ENCODE measurements at places on chromosomes 5 and 9.
A peak's percentile ranks its signal among the peaks of the same experiment; 100 is the strongest.

DNA sequence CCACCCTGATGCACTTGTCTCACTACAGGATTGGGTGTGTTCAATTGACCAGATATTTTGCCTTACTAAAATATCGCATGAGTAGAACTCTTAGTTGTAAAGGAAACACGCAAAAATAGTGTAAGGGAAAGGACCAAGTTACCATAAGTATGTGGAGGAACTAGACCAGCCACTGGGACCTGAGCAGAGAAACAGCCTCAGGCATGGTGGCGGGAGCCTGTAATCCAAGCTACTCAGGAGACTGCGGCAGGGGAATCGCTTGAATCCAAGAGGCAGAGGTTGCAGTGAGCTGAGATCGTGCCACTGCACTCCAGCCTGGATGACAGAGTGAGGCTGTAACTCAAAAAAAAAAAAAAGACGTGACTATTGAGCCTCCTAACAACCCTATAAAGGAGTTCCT lies 117.9 kb upstream of the SPATA31C2 start:
- no peak for DNase-seq

GRCh38 chr9:72560086-72560485 lies 38.7 kb downstream of the TMC1 start:
- DNase-seq = no peak

GRCh38 chr5:139962445-139962844 lies 80.7 kb downstream of the NRG2 start:
- DNase-seq = no peak

- DNase-seq = no peak
Observed at GRCh38 chr5:33074548-33074947, 363.4 kb downstream of the NPR3 start.

DNA sequence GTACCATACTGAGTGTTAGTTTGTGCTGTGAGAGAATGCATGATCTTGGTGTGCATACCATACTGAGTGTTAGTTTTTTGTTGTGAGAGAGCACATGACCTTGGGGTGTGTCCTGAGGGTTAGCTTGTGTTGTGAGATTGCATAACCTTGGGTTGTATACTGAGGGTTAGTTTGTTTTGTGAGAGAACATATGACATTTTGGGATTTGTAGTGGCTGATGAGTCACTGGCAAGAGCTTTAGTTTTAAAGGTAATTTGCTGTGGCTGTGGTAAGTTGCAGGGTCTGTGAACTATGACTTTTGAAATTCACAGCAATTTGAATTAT lies 1068.3 kb upstream of the EDIL3 start:
- DNase-seq = no peak

DNA sequence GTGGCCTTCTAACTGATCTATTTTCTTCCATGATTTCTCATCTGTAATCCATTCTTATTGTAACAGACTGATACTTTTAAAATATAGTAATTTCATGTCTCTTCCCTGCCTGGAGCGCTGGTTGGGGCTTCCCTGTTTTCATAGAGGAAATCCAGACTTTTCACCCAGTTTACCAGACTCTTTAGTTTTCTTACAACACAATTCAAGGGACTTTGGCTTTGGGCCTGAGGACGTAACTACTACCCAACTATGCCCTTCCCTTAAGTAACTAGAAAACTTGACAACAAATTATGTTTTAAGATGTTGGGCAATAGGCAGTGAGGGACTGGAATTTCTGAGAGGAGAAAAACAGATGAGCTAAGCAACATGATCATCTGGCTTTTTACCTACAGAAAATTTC lies 289.6 kb downstream of the FGF10 start:
- DNase-seq = no peak

DNA sequence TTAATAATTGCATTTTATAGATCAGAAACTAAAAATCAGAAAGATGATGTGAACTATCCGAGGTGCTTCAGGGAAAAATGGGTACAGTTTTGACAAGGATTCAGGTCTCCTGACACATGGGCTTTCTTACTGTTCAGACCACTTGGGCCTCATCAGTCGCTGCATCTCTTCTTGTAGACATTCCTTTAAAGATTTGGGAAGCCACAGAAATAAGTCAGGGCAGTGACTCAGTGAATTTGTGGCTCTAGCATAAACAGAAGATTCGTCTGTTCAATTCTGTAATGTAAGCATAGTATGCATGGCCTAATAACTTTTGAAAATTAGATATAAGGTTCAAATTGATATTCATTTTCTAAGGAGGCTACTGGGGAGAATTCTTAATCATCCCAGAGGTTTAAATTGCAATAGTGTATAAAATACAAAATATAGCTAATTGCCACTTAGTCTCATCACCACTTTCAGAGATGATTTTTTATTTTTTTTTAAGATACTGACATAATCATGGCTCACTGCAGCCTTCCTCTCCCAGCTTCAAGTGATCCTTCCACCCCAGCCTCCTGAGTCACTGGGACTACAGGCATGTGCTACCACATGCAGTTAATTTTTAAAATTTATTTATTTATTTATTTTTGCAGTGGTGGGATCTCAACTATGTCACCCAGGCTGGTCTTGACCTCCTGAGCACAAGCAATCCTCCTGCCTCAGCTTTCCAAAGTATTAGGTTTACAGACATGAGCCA lies 48.9 kb downstream of the RASEF start:
- DNase-seq = no peak

- no peak for DNase-seq
Observed at GRCh38 chr5:33840927-33841547, 50.8 kb downstream of the ADAMTS12 start.

DNA sequence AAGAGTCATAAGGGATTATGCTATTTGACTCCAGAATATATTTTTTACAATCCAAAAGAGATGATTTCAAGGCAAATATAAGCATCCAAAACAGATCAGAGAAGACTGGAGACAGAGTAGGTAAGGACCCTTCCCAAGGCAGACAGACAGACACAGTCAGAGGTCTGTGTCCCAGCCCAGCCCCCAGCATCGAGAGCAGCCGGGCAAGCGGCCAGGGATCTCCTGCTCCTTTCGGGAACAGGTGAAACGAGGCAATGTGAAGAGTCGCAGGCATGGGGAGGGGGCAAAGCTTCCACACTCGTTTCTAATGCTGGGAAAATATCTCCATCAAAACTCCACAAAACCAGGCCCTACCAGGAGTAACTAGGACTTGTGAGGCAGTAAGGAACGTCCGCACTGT lies 5.8 kb downstream of the PAEP start:
- no peak for DNase-seq

- DNase-seq = no peak
Observed at GRCh38 chr9:25773805-25774204, 95.6 kb upstream of the TUSC1 start.

- no peak for DNase-seq
Observed at GRCh38 chr9:131433302-131433854, 39.5 kb downstream of the PRRC2B start.

DNA sequence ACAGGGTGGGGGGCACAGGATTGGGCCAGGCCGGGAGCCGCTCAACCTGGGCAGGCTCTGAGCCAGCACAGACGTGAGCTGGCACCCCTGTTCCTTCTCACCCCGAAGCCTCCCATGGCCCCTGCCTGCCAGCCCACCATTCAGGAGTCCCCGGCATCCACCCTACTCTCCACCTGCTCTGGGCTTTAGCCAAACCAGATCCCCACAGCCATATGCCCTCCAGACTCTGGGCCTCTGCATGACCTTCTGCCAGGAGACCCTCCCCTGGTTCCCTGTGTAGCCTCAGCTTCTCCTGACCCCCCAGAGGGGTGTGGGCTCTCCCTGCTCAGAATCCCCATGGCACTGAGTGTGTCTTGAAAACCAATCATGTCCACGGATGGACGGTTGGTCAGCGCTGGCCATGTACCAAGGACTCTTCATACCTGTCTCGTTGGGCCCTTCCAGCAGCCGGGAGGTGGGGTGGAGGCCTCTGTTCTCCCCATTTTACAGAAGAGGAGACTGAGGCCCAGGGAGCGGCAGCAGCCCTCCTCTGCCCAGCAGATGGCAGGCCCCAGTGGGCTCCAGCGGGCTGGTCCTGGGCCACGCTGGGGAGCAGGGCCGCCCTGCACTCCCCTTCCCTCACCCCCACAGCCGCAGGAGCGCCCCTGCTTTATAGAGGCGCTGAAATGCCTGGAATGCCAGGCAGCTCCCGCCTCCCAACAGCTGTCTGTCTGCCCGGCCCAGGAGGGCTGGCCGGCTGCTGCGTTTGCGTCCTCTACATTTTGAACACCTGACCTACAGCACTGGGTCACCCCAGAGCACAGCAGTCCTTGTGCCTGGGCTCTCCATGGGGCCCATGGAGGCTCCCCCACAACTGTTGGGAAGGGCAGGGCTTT lies 3.5 kb upstream of the MYMK start:
- no peak for DNase-seq

DNA sequence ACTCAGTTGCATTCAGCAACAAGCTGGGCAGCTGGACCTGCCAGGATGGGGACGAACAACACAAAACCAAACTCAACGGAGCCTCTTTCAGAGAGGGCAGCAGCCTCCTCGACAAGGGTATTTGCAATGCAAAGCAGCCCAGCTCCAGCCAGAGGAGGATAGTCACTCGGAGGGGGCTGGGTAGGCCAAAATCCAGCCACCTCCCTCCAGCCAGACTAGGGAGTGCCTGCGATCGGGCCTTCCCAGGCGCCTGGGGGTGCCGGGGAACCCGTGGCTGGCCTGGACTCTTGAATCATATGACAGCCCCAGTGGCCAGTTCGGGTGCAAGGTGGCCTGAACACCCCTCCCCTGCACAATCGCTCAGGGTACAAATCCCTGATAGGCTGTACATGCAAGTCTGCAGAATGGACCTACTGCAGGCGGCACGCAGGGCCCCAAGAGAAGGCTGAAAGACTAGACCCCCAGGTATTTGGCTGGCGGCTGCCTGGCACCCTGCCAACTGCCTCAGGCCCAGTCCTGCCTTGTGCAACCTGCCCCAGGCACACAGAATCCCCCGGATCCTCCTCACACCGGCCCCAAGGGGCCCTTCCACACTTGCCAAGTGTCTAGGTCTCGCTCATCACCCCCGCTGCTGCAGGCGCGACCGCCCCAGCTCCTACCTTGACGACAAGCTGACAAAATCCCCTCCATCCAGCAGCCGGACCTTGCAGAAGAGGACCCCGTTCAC lies 1.3 kb downstream of the EEIG1 start:
- no peak for DNase-seq

DNA sequence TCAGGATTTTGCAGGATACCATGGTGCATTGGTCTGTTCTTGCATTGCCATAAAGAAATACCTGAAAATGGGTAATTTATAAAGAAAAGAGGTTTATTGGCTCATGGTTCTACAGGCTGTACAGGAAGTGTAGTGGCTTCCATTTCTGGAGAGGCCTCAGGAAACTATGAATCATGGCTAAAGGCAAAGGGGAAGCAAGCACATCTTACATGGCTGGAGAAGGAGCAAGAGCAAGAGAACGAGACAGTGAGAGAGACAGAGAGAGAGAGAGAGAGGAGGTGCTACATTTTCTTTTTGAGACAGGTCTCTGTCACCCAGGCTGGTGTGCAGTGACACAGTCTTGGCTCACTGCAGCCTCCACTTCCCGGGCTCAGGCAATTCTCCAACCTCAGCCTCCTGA lies 43.9 kb downstream of the P4HA2 start:
- no peak for DNase-seq

GRCh38 chr5:103126557-103126956 lies 6.5 kb downstream of the PPIP5K2 start:
- DNase-seq = no peak

DNA sequence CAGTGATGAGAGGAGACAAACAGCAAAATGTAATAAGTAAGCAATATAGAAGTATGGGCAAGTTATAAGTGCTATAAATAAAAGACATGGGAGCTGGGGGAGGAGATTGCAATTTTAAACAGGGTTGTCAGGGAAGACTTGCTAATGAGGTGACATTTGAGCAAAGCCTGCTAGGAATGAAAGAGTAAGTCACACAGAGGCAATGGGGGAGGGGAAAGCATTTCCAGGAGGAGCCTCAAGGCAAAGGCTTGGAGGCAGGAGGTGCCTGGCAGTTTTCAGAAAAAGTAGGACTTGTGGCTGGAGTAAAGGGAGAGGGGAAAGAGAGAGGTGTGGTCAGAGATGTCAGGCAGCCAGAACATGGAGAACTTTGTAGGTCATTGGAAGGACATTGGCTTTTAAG lies 124.4 kb upstream of the NMUR2 start:
- peak; percentile 57 for DNase-seq

DNA sequence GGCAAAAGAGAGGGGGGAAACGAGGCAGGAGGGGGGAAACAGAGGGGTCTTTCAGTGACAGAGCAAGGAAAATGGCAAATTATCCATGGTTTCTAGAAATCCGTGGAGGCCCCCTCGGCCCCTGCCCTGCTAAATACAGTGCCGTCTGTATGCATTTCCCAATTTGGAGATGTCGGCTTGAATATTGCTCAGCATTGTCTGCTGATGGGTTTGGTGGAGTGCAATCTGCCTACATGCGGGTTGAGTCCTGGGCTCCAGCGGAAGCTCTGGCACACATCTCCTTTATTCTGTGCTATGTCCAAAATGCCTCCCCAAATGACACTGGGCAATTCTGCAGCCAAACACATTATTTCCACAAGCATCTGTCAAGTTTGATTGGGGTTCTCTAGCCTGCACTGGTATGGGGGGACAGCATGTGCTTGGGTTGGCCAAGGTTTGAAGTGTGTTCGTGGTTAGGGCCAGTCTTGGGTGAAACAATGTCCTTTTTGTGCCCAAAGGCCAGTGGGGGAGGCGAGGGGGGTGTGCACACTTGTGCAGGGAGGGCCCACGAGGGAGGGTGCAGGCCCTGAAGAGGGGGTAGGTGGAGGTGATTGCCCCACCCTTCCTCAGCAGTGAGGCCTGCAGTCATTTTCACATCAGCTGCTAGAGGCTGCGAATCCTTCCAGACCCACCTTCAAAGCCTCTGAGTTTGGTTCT lies 6.2 kb upstream of the NEUROG1 start:
- no peak for DNase-seq

GRCh38 chr9:16532272-16532671 lies 338.2 kb downstream of the BNC2 start:
- DNase-seq = no peak

DNA sequence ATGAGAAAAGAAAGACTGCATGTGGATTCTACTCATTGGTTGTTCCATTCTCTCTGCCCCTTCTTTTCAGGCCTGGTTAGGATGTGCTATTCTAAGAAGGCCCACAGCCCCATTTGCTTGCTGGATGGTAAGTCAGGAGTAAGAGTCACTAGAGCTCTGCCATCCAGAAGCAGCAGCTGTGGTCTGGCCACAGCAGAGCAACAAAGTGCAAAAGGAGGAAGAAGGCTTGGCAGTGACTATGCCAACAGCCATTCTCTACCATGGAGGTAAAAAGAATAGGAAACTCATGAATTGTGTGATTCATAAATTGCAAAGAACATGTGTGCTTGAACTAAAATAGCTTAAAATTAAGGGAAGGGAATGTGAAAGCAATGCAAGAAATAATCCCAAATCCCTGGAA lies 20.9 kb downstream of the KLHL3 start:
- no peak for DNase-seq

DNA sequence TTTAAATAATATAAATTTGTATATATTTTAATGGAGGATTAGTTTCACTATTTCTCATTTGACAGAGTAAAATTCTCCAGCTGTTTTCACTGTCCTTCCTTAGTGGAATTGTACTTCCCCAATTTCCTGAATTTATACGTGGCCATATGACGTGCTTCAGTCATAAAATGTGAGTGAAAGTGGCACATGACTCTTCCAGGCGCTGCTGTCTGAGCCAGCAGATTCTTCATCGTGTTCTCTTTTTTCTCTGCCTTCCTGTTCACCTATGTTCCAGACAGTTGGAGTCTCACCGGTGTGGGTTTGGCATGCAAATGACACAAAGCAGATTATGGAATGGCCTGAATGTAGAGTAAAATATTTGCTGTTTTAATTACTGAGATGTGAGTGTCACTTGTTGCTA lies 684.1 kb downstream of the SEMA5A start:
- DNase-seq = no peak
